ENCODE measurements at places on chromosomes 7 and 10. TPM values are rescaled to one million over a fixed set of nuclear protein-coding genes. Genes with fewer than 3 reads are reported as not detected.

The RSPH10B2 gene
- 0.39 TPM for total RNA-seq

The BEND7 gene
- 4.9 TPM for total RNA-seq

The GARIN1A gene
- total RNA-seq = under 0.01 TPM

The ANTXRL gene
- not detected for total RNA-seq

The FAM25G gene
- not detected for total RNA-seq

The SNX10 gene
- 3.3 TPM for total RNA-seq

The FAM25A gene
- not detected for total RNA-seq

The CCAR1 gene
- total RNA-seq = 20.7 TPM

The C10orf67 gene
- total RNA-seq = not detected

The CHAT gene
- total RNA-seq = not detected

The DGKB gene
- not detected for total RNA-seq

The PAX4 gene
- not detected for total RNA-seq

- no peak for DNase-seq
These were observed 376.0 kb downstream of the GALNT17 start for GRCh38 chr7:71507680-71508602.

- peak; percentile 18 for DNase-seq
These were observed 51.6 kb downstream of the SMKR1 start for GRCh38 chr7:129553899-129554461.

DNA sequence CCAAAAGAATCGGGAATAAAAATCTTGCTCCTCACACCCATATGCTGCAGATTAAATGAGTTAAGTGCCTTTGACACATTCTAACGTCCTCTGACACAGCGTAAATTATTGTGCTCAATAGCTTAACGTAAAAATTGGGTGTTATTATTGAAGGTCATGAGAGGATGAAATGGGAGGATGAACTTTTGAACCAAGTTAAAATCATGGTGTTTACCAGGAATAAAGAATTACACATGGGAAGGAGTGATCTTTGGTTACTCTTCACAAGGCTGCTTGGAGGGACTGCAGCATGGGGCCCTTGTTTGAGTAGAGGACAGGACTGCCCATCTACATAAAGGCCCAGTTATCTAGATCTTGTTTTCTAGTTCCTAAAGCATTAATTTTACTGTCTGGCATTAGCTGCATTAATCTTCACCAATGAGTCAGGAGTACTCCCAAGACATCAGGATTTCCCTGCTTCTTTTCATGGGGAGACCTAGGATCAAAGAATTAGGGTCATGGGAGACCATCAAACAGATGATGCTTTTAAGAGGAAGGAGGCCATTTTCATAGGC, 84.9 kb upstream of the PRR15 start:
- no peak for DNase-seq

GRCh38 chr10:299512-299911, 164.3 kb downstream of the ZMYND11 start:
- DNase-seq = no peak

DNA sequence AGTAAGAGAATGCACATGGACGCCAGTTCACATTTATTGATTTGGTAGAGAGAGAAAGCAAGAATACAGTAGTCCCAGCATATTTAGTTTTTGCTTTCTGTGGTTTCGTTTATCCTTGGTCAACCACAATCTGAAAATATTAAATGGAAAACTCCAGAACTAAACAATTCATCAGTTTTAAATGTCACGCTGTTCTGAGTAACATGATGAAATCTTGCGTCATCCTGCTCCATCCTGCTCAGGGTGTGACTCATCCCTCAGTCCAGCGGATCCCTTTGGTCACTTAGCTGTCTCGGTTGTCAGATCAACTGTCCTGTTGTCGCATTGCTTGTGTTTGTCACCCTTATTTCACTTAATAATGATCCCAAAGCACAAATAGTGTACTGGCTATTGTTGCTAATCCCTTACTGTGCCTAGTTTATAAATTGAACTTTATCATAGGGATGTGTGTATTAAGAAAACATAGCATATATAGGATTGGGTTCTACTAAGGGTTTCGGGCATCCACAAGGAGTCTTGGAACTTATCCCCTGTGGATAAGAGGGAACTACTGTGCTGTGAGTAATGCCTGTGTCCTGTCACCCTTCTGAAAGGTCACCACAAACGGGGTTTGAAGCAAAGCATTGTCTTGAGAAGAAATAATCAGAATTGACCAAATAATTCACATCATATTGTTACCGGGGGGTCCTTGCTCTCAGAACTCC, 73.6 kb downstream of the OTUD1 start:
- no peak for DNase-seq

- DNase-seq = no peak
These were observed 83.4 kb downstream of the PON1 start for GRCh38 chr7:95240921-95241320.

DNA sequence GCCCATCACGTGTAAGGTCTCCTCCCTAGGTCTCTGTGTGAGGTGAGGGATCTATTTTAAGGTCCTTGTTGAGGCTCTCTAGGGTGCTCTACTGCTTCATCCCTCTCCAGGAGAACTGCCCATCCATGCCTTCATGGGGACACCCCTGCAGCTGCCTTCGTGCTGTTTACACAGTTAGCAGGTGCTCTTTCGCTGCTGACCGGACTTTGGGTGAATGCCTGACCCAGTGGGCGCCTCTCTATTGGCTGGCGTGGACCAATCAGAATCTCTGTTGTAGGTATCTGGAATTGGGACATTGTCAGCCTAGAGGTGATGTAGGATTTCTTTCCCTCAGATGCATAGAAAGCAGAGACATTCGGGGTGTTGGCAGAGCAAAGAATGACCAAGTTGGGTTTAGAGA, 38.7 kb upstream of the HMX3 start:
- DNase-seq = no peak

DNA sequence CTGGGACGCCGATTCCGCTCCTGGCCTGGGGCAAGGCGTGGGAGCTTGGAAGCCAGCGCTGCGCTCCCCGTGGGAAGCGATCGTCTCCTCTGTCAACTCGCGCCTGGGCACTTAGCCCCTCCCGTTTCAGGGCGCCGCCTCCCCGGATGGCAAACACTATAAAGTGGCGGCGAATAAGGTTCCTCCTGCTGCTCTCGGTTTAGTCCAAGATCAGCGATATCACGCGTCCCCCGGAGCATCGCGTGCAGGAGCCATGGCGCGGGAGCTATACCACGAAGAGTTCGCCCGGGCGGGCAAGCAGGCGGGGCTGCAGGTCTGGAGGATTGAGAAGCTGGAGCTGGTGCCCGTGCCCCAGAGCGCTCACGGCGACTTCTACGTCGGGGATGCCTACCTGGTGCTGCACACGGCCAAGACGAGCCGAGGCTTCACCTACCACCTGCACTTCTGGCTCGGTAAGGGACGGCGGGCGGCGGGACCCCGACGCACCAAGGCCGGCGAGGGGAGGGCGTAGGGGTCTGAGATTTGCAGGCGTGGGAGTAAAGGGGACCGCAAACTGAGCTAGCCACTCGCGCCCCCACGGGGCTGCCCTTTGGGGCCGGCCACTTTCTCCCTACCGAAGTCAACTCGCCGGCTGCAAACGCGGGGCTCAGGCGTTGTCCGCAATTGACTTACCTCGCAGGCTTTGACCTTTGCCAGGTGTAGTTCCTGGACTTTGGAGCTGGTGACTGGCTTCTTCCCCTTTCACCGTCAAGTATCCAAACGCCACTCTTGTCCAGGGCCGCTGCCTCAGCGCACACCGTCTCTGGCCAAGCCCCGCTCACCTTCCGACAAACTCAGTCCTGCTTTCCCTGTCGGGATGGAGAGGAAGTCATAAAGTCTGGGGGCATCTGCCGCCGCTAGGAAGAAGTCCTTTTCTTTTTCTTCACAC, at the start of gene SCIN:
SCIN (plus strand) TSS at position 187 of the 928 bp plus-strand sequence; CDS start at position 254, 67 bp downstream.
- DNase-seq = no peak

GRCh38 chr7:78350391-78350790, 551.8 kb downstream of the PHTF2 start:
- DNase-seq = no peak

DNA sequence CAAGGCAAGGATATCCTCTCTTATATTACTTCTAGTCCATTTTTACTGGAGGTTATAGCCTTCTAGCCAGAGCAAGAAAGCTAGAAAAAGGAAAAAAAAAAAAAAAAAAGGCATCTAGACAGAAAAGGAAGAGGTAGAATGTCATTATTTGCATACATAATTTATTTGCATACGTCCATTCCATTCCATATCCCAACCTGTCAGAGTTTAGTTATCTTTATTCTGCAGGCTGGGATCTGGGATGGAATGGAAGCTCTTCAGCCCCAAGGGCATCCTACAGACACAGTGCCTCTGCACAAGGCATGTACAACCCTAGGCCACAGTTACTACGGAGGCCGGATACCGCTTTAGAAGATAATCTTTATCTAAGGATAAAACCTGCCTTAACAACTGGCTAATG, 9.6 kb downstream of the CH25H start:
- DNase-seq = no peak

DNA sequence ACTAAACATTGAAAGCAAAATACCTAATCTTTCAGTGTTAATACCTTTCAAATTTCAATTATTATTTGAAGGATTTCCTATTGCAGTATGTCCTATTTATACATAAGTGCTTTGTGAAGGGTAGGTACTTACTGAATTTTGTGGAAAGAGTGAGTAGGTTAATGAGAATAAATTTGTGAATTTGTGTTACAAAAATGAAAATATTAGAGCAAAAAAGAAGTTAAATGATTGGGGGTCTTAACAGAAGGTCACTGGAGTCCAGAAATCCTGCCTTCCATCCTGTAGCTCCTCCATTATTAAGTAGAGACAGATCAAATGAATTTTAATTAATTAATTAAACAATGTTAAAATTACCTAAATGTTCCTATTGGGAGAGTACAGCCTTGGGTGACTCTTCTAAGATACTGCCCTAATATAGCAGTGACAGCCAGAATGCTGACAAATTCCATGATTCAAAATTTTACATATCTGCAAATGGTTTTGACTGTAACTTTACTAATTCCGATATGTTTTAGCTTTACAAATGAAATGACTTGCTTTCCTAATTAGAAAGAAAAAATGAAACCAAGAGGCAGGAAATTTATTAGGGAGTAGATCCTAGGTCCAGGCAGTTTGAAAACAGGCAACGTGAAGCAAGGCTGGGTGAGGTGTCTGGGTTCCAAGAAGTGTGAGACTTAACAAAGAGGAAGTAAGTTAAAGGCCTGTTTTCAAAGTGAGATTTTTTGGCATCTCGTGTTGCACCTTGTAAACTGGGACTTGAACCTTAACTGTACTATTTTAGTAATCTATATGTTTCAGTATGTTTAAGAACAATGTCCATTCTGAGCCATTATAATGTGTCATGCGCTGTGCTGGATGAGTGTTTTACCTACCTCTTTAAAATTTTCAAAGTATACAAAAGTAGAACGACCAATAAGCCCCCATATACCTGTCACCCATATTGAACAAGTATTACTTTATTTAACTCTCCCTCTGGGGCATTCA, 1.5 kb downstream of the PIK3CG start:
- no peak for DNase-seq

DNA sequence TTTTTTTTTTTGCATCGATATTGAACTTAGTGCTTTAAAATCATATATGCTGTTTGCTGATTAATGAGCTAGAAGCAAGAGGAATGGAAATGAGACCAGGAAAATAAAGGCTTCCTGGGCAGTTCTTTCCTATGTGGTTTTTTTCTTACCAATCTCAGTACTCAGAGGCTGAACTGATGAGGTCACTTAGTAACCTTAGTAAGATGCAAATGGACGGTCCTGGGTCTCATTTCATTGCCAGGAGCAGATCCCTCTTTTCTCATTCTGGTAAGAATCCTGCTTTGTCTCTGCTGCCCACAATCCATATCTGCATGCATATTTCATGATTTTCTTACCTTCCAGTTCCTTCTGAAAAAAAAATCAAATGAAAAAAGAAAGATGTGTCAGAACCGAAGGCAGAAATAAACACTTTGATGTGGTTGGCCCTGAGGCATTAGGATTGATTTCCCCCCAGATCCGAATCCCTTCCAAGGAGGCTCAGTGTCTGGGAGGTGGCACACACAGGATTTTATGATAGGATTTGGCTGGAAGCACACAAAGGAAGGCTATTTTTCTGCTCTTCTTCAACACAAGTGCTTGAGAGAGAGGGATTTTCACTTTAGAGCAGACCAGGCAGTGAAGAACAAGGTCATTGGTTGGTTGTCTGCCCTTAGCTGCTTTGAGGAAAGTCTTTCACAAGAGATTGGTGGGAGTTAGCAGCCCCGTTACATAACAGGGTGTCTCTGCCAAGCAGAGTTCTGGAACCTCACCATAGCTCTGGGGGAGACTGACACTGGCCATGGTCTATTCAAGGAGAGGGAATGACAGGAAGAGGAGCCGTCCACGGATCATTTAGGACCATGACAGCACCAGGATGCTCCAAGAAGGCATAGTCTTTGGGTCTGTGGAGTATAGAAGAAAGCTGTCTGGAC, 150.0 kb downstream of the CAMK1D start:
- no peak for DNase-seq

DNA sequence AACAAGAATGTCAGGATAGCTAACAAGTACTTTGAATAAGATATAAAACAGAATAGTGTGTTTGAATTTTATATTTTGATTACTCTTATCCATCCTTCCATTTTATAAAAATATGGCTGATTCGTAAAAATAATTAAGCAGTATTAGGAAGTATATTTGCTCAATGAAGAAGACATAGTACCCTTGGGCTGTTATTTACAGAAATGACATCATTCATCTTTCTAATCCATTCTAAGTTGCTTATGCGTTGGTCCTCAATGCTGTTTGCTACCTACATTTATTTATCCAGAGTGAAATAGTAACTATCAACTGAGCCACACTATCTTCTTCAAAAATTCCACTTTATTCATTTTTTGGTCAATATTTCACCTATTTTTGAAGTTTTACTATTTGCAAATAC, 2.1 kb upstream of the ZNF804B start:
- DNase-seq = no peak

DNA sequence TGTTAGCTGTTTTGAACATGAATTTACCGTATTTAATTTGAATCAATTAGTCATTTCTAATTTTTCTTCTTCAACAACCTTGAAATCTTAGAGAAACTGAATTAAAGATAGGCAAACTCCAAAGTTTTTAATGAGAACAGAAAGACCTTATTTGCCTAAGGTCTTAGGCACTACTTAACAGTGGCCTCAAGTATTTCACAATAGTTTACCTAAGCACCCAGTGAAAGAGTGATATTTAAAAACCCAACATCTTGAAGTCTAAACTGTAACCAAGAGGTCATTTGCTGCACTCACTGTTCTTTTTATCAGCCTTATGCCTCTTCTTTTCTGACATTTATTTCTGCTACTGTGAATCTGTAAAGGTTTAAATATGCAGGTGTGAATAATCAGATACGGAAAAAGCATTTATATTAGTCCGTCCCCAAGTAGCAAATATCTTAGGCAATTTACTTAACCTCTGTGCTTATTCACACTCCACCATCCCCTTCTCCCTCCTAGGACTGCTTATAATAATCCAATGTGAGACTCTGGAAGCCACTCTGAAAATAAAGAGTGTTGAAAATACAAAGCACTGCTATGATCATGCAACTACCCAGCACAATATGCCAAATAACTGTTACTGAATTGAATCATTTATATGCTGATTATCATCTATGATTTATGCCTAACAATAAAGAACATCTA, 105.7 kb downstream of the ELAPOR2 start:
- DNase-seq = no peak

GRCh38 chr7:49022448-49022847, 98.1 kb downstream of the CDC14C start:
- DNase-seq = no peak
